Ovary (tissue), 10 donors: ENCODE measurements at places on chromosomes 2 and 18.

GRCh38 chr2:54701029-54701428 is 22.4 kb upstream of the EML6 start:
- H3K4me3 ChIP-seq = no peak overlapping the region
- no peak for DNase-seq
- H3K27me3 ChIP-seq = no peaks in the 10 kb centered on the region
- no peak overlapping the region for H3K27ac ChIP-seq
- H3K36me3 ChIP-seq = no peaks in the 10 kb centered on the region

- no peak for DNase-seq
- H3K4me1 ChIP-seq = peaks cover 4% of the 10 kb centered on the region
- H3K36me3 ChIP-seq = no peaks in the 10 kb centered on the region
- H3K27me3 ChIP-seq = no peaks in the 10 kb centered on the region
- H3K4me3 ChIP-seq = peak overlapping the region; percentile 50
- no peak overlapping the region for H3K27ac ChIP-seq
These were observed 1.2 kb upstream of the BCL11A start for GRCh38 chr2:60554646-60555065.

DNA sequence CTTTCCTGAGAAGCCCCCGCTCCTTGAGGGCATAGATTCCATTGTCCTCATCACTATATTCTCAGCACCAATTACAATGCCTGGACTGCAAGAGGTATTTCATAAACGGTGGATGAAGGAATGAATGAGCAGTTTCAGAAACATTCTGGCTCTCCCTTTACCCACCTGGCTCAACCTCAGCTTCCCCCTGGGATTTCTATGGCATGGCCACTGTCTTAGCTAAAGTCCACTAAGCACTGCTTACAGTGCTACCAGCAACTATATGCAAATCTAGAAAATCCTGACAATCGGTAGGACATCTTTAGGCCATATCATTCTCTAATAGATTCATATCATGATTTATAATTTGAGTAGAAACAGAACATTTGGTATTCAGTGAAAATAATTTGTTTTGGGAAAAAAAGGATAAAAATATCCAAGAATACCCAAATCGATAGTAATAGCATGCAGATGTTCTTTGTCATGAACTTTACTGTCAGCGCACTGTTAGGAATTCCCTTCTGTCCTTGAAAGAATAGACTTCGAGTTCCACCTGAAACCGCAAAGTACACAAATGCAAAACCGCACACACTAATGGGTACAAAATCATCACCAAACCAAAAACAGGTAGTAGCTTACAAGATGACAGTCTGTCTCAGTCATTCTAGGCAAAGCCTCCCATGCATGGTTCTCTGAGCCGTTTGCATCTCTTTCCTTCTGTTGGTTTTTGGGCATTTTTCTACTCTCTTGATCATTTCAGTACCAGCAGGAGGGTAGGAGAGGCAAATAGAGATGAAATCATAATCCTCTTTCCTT is 303.6 kb upstream of the ID2 start:
- H3K4me1 ChIP-seq = no peaks in the 10 kb centered on the region
- H3K27ac ChIP-seq = no peak overlapping the region
- no peak for DNase-seq
- no peaks in the 10 kb centered on the region for H3K36me3 ChIP-seq
- no peak overlapping the region for H3K4me3 ChIP-seq

DNA sequence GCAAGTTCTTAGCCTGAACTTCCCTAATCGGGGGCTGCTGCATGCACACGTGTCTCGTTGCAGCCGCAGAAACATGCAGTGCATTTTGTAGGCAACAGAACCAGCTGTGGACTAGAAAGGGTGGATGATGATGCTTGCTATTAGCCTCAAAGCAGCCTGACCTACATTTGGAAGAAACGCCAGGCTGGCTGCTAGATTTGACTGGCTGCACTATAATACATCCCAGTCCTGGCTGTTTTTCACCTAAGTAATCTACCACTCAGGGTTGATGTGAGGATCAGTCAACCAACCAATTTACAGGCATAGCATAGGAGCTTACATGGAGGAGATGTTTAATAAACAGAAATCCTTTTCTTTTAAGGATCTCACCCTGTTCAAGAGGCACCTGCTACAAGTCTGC is 56.4 kb upstream of the SPP2 start:
- H3K27me3 ChIP-seq = no peaks in the 10 kb centered on the region
- no peak for DNase-seq
- H3K4me1 ChIP-seq = no peaks in the 10 kb centered on the region
- no peaks in the 10 kb centered on the region for H3K36me3 ChIP-seq
- H3K27ac ChIP-seq = no peak overlapping the region
- no peak overlapping the region for H3K4me3 ChIP-seq

DNA sequence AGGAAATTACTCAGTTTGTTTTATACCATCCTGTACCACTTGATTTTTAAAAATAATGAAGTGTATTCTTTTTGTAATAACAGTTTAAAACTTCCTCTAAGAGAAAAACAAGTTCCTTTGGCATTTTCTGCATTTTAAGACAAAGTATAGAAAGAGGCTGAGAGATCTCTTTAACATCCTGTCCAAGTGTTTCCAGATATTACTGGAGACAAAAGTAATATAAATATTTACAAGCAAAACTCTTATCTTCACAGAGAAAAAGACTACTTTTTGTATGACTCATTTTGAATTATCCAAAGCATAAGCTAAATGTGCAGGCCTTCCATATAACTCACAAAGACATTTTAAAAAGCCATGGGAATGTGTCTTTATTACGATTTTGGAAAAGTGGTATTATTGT is 221.1 kb downstream of the RDH14 start:
- H3K4me3 ChIP-seq = no peak overlapping the region
- no peaks in the 10 kb centered on the region for H3K4me1 ChIP-seq
- no peaks in the 10 kb centered on the region for H3K36me3 ChIP-seq
- no peaks in the 10 kb centered on the region for H3K27me3 ChIP-seq
- DNase-seq = no peak

- H3K4me3 ChIP-seq = no peak overlapping the region
- no peak for DNase-seq
- no peaks in the 10 kb centered on the region for H3K27me3 ChIP-seq
- no peak overlapping the region for H3K27ac ChIP-seq
These were observed 15.9 kb upstream of the CRIM1 start for GRCh38 chr2:36339607-36340218.

DNA sequence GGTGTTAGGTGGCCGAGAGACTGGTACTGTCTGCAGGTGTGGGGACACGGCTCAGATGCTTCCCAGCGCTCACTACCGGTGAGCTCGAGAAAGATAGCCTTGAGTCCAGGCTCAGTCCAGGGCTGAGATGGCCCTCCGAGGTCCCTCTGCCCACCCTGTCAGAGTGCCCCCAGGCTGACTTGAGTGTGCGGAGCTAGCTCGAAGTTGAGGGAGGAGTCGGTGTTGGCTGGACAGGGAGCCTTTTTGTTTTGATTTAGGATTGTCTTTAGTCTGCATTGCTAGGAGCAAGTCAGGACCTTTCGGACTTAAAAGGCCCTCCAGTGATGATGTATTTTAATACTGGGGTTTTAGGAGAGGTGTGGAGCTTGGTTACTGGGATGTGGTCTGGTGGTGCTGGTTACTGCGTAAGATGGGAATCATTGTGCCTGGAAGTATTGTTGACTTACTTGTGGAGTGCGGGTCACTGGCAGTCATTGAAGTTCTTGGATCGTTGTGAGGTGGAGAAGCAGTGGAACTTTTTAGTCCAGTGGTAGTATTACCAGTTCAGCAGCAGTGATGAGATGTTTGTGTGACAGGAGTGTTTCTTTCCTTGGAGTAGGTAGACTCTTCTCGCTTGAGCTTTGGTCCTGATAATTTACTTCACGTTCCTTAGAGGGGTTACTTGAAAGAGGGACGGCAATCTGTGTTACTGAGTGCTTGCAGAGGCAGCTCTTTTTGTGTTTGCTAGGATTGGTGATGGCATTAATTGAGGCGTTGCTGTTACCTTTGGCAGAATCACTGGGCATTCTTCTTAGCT is 633 bp downstream of the KIAA1328 start:
- no peaks in the 10 kb centered on the region for H3K36me3 ChIP-seq
- no peak for DNase-seq
- H3K4me3 ChIP-seq = peak overlapping the region; percentile 52
- no peaks in the 10 kb centered on the region for H3K27me3 ChIP-seq
- H3K27ac ChIP-seq = peak overlapping the region; percentile 76

GRCh38 chr2:229775614-229776313 is 61.4 kb upstream of the DNER start:
- peaks cover 2% of the 10 kb centered on the region for H3K4me1 ChIP-seq
- DNase-seq = no peak
- no peak overlapping the region for H3K27ac ChIP-seq

GRCh38 chr2:236705295-236706105 is 135.9 kb downstream of the ACKR3 start:
- H3K4me3 ChIP-seq = no peak overlapping the region
- no peaks in the 10 kb centered on the region for H3K36me3 ChIP-seq
- no peaks in the 10 kb centered on the region for H3K27me3 ChIP-seq
- no peak overlapping the region for H3K27ac ChIP-seq
- no peaks in the 10 kb centered on the region for H3K4me1 ChIP-seq
- DNase-seq = no peak

GRCh38 chr18:73766910-73767515 is 380.6 kb downstream of the FBXO15 start:
- DNase-seq = no peak
- no peaks in the 10 kb centered on the region for H3K27me3 ChIP-seq
- no peaks in the 10 kb centered on the region for H3K36me3 ChIP-seq
- H3K27ac ChIP-seq = no peak overlapping the region

DNA sequence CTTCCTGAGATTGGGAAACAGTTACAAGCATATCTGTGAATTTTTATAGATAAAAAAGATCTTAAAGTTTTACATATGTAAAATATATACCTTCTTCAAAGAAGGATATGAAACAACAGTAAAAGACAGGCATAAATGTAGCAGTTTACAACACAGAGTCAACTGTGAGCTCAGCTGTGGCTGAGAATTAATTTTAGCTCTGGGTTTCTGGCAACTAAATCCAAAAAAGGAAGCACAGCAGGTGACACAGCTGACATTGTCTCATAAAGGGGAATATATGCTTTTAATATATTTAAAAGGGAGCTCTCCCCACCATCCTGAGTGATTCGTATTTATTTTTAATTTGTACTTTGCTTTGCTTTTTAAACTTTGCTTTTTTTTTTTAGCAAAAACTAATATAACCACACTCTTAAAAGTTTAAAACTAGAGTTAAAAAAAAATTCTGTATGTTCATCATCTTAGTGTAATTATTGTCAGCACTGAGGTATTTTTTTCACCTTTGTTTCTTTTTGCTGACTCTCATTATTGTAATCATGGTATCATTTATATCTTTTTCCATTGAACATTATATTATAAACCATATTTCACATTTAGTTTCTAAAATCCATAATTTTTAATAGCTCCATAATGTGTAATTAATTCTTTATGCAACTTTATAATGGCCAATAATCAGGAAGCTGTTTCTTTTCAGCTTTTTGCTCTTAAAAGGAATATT is 6.7 kb downstream of the TUBB6 start:
- no peaks in the 10 kb centered on the region for H3K36me3 ChIP-seq
- peaks cover 4% of the 10 kb centered on the region for H3K4me1 ChIP-seq
- no peak for DNase-seq

DNA sequence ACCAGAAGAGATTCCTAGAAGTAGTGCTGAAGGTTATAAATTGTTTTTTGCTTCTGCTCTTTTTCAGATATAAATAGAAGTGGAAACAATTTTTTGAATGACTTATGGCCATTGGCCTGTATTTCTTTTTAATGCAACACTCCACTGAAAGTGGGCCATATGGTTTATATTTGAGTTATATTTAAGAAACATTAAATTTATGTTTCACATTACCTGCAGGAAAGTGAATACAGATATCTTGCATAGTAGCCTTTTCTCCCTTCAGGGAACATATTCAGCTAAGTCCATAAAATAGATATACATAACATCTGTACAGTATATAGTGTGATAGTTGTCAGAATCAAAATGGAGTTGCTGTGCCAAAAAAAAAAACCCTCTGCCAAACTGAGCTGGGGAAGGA is 53.1 kb upstream of the EFEMP1 start:
- H3K4me1 ChIP-seq = no peaks in the 10 kb centered on the region
- DNase-seq = no peak
- no peaks in the 10 kb centered on the region for H3K27me3 ChIP-seq
- no peak overlapping the region for H3K4me3 ChIP-seq

- H3K4me1 ChIP-seq = peaks cover 4% of the 10 kb centered on the region
- H3K4me3 ChIP-seq = no peak overlapping the region
- H3K27me3 ChIP-seq = no peaks in the 10 kb centered on the region
These were observed 27.2 kb downstream of the IL1R2 start for GRCh38 chr2:102018823-102019445.

DNA sequence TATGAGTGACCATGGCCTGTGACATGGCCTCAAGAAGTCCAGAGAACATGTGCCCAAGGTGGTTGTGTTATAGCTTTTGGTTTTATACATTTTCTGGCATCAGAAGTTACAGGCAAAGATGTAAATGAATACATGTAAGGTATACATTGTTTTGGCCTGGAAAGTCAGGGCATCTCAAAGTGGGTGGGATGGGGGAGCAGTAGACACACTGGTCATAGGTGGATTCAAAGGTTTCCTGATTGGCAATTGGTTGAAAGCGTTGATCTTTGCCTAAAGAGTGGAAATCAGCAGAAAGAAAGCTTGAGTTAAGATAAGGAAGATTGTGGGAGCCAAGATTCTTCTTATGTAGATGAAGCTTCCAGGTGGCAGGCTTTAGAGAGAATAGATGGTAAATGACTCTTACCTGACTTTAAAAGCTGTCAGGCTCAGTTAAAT is 62.1 kb upstream of the DYNAP start:
- no peaks in the 10 kb centered on the region for H3K4me1 ChIP-seq
- no peaks in the 10 kb centered on the region for H3K36me3 ChIP-seq
- no peaks in the 10 kb centered on the region for H3K27me3 ChIP-seq
- no peak overlapping the region for H3K4me3 ChIP-seq

DNA sequence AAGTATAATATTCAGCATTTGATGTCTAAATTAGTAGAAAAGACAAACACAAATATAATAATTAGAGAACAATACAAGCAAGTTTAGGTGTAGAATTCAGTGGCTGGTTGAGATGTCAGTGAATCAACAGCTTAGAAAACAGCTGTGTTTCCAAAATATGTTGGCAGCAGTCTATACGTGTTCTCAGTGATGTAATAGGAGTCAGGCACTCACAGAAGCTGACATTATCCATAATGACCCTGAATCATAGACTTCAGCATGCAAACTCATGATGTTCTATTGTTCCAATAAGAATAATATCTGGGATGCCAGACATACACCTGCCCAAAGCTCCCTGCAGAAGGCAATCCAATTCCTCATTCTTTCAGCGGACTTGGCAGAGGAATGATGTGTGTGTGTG is 164.7 kb downstream of the SLC8A1 start:
- H3K27ac ChIP-seq = no peak overlapping the region
- no peaks in the 10 kb centered on the region for H3K4me1 ChIP-seq
- H3K4me3 ChIP-seq = no peak overlapping the region
- no peak for DNase-seq
- H3K36me3 ChIP-seq = no peaks in the 10 kb centered on the region
- H3K27me3 ChIP-seq = no peaks in the 10 kb centered on the region
